ENCODE measurements at places on chromosomes 4 and X. TPM values are rescaled to one million over a fixed set of nuclear protein-coding genes. Genes with fewer than 3 reads are reported as not detected.

DNA sequence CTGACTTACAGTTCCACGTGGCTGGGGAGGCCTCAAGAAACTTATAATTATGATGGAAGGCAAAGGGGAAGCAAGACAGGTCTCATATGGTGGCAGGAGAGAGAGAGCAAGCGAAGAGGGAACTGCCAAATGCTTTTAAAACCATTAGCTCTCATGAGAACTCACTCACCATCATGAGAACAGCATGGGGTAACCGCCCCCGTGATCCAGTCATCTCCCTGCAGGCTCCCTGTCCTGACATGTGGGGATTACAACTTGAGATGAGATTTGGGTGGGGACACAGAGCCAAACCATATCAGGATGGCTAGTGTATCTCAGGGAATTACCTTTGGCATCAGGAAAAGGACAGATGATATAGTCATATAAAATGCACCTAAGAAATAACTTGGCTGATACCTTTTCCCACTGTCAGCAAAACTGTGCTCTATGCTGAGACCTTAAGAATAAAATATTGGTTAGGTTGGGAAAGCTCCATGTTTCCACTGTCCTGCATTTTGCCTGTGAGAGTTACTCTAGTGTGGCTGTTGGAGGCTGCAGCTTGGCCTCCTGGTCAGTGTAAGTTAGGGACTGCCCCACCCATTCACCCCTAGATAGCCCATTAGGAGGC is 110.3 kb downstream of the UCHL1 start:
- H3K36me3 ChIP-seq, result peaks cover 3% of the 10 kb centered on the region
- H3K27me3 ChIP-seq, result no peaks in the 10 kb centered on the region
- no peak overlapping the region for H3K4me3 ChIP-seq
- H3K4me1 ChIP-seq, result peaks cover 39% of the 10 kb centered on the region
- H3K27ac ChIP-seq, result no peak overlapping the region

DNA sequence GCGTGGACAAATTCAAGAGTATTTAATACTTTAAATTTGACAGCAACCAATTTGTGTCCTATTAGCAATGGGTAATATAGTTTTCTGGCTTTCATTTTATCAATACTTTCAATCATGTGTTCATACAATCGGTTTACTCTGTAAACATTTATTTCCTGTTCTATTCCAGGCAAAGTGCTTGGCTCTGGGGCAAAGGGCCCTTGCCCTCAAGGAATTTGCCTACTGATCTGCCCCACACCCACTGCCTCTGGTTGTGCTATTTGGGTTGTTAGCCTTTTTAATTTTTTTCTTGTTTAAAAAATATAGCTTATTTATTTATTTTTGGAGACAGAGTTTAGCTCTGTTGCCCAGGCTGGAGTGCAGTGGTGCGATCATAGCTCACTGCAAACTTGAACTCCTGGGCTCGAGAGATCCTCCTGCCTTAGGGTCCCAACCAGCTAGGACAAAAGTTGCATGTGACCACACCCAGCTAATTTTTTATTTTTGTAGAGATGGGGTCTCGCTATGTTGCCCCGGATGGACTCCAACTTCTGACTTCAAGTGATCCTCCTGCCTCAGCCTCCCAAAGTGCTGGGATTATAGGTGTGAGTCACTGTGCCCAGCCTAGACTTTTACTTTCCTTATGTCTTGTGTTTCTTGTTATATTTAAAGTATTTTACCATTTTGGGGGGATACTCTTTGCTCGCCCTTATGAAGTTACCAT is 30.7 kb upstream of the CBR4 start:
- DNase-seq, result no peak
- no peaks in the 10 kb centered on the region for H3K36me3 ChIP-seq
- H3K27ac ChIP-seq, result no peak overlapping the region
- H3K4me1 ChIP-seq, result peaks cover 12% of the 10 kb centered on the region

GRCh38 chr4:44558031-44558605 is 93.3 kb downstream of the YIPF7 start:
- H3K4me3 ChIP-seq, result no peak overlapping the region
- H3K27ac ChIP-seq, result no peak overlapping the region
- H3K36me3 ChIP-seq, result no peaks in the 10 kb centered on the region
- H3K27me3 ChIP-seq, result no peaks in the 10 kb centered on the region

DNA sequence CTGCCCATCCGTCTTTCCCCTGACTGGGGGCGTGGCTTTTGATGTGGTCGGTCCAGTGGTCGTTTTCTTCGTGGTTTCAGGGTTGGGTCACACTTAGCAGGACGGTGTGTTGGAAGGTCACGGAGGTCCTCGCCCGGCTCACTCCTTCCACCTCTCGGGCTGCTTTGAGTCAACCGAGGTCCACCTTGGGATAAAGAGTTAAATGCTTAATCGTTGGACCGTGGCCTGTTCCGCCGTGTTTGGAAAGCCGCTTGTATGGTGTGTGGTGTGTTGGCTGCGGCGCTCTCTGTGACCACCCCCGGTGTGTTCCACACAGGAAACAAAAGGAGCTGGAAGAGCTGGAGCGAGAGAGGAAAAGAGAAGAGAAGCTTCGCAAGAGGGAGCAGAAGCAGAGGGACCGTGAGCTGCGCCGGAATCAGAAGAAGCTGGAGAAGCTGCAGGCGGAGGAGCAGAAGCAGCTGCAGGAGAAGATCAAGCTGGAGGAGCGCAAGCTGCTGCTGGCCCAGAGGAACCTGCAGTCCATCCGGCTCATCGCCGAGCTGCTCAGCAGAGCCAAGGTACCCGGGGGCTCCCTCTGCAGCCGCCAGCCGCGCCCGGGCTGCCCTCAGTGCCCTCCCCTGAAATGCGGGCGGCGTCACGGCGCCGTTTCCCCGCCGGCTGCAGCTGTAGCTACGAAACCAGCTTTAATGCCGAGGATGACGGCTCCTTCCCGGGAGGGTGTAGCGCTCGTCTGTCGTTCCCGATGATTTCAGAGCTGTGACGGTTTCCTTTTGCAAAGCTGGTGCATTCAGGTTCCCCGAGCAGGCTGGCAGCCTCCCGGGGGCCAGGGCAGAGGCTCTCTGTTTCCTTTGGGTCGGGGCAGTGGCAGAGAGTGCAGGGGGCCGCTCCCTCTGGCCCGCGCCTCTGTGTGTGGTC is 7.7 kb downstream of the AKAP17A start:
- H3K4me1 ChIP-seq, result no peaks in the 10 kb centered on the region
- no peak overlapping the region for H3K27ac ChIP-seq
- DNase-seq, result no peak
- H3K36me3 ChIP-seq, result peaks cover 90% of the 10 kb centered on the region
- H3K27me3 ChIP-seq, result no peaks in the 10 kb centered on the region

DNA sequence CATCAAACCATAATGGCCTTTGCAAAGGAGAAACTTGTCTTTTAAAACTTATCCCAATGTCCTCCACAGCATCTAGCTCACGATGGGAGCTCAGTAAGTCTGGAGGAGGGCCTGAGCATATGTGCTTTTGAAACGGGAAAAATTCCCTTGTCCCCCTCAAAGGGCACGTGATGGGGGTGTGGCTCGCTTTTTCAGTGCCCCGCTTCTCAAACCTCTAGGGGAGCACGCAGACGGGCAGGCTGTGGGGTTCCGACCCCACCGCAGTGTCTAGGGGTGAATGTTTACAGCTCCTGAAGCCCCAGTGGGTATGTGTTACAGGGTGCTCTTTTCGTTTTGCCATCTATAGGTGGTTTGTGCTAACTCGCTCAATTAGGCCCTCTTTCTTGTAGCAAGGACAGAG is 31.2 kb downstream of the SLITRK2 start:
- peaks cover 2% of the 10 kb centered on the region for H3K27me3 ChIP-seq
- H3K4me3 ChIP-seq, result no peak overlapping the region
- H3K36me3 ChIP-seq, result no peaks in the 10 kb centered on the region
- no peak for DNase-seq
- no peak overlapping the region for H3K27ac ChIP-seq

DNA sequence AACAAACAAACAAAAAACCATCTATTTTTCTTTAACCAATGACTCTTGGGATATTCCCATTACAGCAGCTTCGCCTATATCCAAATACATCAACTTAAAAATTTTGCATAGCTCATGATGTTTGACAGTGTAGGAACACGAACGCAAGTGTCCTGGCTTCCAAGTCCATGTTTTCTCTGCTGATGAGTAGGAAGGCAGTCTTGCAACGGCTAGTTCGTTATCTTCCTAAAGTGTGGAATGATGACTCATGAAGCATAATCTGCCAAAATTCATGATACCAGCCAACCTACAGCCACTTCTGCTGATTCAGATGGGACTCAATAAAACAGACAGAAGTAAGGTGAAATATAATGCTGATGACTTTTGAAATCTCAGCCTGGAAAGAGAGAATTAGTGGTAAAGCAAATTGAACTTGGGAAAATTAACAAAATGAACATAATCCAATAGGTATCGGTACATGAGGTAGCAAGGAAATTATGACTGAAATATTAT is 6.4 kb upstream of the SEPTIN11 start:
- H3K36me3 ChIP-seq, result peaks cover 4% of the 10 kb centered on the region
- no peaks in the 10 kb centered on the region for H3K27me3 ChIP-seq
- peaks cover 12% of the 10 kb centered on the region for H3K4me1 ChIP-seq
- DNase-seq, result no peak
- no peak overlapping the region for H3K27ac ChIP-seq

- no peak overlapping the region for H3K4me3 ChIP-seq
- H3K27me3 ChIP-seq, result no peaks in the 10 kb centered on the region
- no peak for DNase-seq
Measured at GRCh38 chrX:32041181-32041580, 969.3 kb upstream of the FTHL17 start.

DNA sequence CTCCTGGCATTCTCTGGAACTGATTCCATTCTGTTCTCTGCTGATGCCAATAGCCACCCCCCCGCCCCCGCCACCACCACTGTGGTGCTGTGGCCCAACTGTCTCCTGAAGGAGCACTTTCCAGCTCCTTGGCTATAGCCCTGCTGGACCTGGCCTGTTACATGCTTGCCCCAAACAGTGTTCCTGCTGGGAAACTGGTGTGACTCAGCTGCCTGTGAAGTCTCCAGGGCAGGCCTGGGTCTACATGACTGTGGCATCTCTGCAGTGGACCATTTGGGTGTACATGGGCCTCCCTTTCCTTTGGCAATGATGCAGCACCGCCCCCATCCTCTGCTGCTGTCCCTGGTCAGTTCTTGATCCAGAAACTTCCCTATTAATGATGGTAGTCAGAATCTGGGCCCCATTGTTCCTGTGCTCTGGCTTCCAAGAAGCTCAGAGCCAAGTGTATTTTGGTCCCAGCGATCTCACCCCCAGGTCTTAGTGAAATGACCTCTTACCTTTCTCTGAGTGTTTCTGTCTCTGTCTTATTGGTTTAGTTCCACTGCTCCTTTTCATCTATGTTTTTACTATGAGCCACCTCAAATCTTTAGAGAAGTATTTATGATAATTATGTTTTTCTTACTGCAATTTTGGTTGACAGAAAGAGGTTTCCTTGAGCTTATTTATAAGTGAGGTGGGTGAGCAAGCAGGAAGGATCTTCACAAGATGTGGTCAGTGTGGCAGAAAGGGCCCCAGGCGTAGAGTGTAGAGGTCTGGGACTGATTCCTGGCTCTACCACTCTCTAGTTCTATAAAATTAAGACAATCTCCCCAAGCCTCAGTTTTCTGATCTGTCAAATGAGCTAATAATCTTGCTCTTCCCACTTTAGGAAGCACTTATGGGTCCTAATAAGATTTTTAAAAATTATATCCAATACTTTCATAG is 210.7 kb upstream of the EOLA2 start:
- no peak overlapping the region for H3K27ac ChIP-seq
- no peak overlapping the region for H3K4me3 ChIP-seq
- peaks cover 20% of the 10 kb centered on the region for H3K4me1 ChIP-seq
- no peaks in the 10 kb centered on the region for H3K36me3 ChIP-seq
- no peak for DNase-seq

DNA sequence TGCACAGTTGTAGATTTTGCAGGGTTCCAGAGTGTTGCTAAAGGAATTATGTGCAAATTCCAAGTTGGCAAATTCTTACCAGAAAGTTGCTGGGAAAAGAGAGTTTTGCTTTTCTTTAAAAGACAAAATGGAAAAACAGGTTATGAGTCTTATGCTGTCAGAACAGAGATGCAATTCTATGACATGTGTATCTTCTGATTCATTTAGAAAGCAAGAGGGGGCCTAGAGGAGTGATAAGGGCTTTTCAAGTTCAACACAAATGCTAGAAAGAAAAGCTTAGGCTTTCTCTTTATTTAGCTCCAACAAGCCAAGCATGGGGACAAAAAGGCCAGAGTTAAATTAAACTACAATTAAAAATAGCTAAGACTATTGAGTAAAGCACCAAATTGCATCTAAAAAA is 72.4 kb upstream of the GATB start:
- no peak overlapping the region for H3K4me3 ChIP-seq
- H3K36me3 ChIP-seq, result no peaks in the 10 kb centered on the region
- no peaks in the 10 kb centered on the region for H3K27me3 ChIP-seq
- H3K27ac ChIP-seq, result no peak overlapping the region
- no peak for DNase-seq
- H3K4me1 ChIP-seq, result no peaks in the 10 kb centered on the region

DNA sequence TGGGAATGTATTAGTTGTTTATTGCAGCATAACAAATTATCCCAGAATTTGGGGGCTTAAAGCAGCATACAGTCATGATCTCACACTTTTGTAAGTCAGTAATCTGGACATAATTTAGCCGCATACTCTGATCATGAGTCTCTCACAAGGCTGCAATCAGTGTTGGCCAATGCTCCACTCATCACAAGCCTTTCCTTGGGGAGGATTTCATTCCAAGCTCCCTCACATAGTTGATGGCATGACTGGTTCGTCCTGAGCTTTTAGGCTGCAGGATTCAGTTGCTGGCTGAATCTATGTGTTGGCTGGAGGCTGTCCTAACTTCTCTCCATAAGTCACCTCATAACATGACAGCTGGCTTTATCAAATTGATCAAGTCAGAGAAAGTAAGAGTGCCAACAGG is 1568.6 kb upstream of the PCDH7 start:
- DNase-seq, result no peak
- no peaks in the 10 kb centered on the region for H3K27me3 ChIP-seq
- no peak overlapping the region for H3K27ac ChIP-seq
- H3K4me3 ChIP-seq, result no peak overlapping the region
- H3K4me1 ChIP-seq, result no peaks in the 10 kb centered on the region

DNA sequence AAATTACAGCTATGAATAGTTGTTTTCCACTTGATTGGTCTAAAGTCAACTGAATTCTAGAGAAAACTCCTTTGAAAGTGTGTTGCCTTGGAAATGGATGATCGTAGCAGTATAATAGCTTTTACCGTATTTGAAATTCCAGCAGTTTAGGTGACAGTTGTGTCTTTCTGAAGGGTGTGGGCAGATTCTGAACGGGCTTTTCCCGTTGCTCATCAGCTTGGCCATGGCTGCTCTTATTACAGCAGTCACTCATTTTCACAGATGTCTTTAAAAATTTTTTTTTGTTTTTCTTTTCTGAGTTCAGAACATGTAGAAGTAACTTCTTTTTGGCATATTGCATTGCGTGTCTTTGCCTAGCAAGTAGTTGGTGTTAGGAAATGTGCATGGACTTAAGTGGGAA is 69.6 kb upstream of the SLC4A4 start:
- no peak for DNase-seq
- H3K27me3 ChIP-seq, result no peaks in the 10 kb centered on the region
- H3K4me1 ChIP-seq, result peaks cover 2% of the 10 kb centered on the region

The RFC1 gene
- total RNA-seq, result 45.1 TPM

The CFAP47 gene
- under 0.01 TPM for total RNA-seq

The TBC1D9 gene
- 15.7 TPM for total RNA-seq

The MAGEA8 gene
- total RNA-seq, result not detected

The ZAR1 gene
- not detected for total RNA-seq

The CNKSR2 gene
- 3.8 TPM for total RNA-seq

The ZMAT1 gene
- 1.9 TPM for total RNA-seq

The ABCB7 gene
- total RNA-seq, result 20.1 TPM
